ENCODE measurements at places on chromosomes 12 and 14. TPM values are rescaled to one million over a fixed set of nuclear protein-coding genes. Genes with fewer than 3 reads are reported as not detected.
A peak's percentile ranks its signal among the peaks of the same experiment; 100 is the strongest.

RTL1 gene
- 0.58 TPM for total RNA-seq

GRCh38 chr14:27015065-27015464 lies 417.2 kb upstream of the NOVA1 start:
- DNase-seq: no peak

IL26 gene
- not detected for total RNA-seq

LRP1-AS gene
- total RNA-seq: not detected

SERPINA5 gene
- 1.7 TPM for total RNA-seq

- no peak for DNase-seq
Measured at GRCh38 chr12:54039417-54040147, 6.7 kb downstream of the HOXC5 start.

ITGB7 gene
- total RNA-seq: 0.39 TPM

DNA sequence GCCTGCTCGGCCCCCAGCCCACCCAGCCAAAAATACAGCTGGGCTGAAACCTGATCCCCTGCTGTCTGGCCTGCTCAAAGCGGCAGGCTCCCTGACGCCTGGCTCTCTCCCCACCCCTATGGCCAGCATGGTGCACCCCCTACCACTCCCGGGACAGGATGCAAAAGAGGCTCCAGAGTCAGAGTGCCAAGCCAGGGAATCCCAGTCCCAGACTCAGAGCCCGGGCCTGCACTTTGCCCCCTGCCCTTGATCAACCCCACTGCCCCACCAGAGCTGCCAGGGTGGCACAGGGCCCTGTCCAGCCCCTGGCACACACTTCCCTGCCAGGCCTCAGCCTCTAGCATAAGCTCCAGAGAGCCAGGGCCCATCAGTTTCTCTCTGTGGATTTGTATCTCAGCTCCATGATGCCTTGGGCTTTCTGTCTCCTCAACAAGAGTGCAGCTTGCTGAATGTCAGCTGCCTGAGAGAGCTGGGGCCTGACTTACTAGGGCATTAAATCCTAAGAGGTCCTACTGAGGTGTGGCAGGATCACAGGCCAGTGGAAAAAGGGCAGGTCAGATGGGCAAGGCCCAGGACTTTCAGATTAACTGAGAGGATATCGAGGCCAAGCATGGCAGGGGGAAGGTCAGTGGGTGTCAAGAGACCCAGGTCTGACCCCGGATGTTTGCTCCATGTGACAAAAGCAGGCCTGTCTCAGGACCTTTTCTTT lies 13.9 kb downstream of the ACVRL1 start:
- no peak for DNase-seq

AQP6 gene
- not detected for total RNA-seq

DNA sequence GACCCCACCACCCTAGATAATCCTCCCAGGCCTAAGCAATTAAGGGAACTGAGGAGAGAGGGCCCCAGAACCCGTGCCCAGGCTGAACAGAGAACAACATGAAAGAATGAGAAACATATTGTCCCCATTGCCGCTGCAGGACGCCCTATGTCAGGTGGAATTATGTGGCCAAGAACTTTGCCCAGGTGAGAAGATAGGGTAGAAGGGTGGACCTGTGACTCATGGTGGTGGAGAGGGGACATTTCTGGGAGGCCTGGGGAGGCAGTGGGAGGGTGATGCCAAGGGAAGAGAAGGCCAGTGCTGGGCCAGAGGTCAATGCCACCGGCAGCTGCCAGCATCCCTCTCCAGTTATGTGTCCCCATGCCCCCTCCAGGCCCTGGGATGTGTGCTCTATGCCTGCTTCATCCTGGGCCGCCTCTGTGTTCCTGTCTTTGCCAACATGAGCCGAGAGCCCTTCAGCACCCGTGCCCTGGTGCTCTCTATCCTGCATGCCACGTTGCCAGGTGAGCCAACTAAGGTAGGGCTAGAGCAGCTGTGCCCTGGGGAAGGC lies 15.5 kb downstream of the SOAT2 start:
- no peak for DNase-seq

DNA sequence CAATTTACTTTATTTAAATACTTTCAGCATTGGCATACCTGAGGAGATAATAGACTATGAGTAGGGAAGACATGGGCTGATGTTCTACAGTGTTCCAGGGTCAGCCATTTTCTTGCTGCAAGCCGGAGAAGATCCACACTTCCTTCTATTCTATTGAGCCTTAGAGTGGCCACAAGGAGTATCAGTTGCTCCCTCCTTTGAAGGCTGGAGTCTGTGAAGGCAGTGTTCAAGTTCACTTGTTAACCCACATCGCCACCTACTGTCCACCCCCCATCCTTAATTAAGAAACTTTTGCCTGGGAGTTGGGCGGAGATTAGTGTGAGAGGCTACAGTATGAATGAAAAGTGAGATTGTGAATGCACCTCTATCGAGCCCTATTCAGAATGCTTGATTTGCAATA lies 666.6 kb downstream of the NRXN3 start:
- peak; percentile 56 for DNase-seq

NFATC4 gene
- total RNA-seq: 7.1 TPM

DNA sequence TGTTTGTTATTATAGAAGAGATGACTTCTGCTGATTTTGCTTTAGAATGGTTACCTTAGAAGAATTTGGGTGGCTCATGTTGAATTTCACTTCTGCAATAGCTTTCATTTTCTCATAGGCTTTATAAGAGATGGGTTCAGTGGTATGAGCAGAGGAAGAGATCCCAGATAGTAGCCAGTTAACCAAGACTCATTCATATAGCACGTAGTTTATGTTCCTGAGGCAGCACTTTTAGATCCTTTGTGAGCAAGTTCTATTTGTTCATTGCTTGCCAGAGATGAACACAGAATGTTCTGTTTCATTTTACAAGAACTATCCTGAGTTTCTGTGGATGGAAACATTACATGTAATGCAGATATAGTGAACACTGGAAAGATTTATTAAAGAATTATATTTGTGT lies 32.2 kb downstream of the RAB21 start:
- DNase-seq: no peak

SPTB gene
- total RNA-seq: 0.02 TPM

VRTN gene
- not detected for total RNA-seq

DNA sequence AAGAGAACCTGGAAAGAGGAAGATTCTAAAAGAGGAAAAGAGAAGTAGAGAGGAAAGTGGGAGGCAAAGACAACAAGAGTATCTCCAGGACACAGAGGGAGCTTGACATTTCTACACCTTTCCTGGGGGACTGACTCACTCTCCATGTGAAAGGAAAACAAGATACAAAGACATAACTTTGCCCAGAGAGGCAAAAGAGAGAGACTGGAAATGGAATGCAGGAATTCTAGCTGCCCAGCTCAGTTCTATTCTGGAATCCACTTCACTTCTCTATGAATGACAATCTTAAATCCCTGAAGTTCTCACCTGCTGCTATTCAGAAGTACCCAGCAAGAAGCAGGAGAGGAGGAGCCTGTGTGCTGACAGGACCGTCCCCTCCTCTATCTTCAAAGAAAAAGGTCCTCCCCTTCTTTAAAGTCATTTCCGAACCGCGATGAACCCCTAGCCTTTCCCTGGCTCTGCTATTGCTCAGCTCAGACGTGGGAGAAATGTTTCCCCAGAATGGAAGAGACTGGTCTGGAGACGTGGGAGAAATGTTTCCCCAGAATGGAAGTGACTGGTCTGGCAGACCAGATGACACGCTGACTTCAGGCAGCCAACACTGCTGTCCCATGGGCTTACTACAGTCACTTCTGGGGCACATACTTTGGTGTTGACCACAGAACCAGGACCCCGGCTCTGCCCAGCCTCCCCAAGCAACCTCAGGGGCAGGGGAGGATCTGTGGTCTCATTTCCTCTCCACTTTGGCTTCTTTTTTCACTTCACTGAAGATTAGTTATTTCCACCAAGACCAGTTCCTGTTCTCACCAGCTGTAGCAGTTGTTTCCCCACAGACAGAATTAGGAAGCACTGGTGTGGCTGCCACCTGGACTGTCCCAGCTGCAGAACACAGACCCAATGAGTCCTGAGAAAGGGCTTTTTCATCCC lies 8.3 kb downstream of the FMNL3 start:
- no peak for DNase-seq

PIWIL1 gene
- total RNA-seq: 0.08 TPM

DNA sequence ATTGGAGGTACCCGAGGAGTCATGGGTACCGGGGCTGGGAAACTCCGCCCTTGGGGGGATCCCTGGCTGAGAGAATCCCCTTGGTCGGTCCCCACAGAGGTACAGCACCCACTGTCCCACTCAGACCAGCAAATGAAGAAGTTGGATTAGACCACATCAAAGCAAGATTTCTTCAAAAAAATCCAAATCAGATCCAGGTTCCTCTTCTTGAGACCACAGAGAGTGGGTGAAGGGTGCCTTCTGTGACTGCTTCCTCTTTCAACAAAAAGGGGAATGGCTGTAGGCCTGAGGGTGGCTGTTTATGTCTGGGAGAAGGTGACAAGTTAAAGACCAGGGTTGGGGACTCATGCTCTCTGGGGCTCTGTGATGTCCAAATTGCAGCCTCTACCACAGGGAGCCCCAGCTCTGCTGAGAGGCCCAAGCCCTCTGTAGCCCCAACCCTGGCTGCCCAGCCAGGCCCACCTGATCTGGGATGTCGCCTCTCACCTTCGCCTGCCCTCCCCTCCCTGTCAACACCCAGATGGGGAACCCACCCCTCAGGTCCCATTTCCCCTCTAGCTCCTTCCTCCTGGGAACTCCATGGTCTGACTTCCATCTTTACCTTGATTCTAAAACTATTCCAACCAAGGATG lies 50.9 kb downstream of the ZFP36L1 start:
- no peak for DNase-seq

- no peak for DNase-seq
Measured at GRCh38 chr12:1108276-1108675, 117.3 kb downstream of the ERC1 start.

DNA sequence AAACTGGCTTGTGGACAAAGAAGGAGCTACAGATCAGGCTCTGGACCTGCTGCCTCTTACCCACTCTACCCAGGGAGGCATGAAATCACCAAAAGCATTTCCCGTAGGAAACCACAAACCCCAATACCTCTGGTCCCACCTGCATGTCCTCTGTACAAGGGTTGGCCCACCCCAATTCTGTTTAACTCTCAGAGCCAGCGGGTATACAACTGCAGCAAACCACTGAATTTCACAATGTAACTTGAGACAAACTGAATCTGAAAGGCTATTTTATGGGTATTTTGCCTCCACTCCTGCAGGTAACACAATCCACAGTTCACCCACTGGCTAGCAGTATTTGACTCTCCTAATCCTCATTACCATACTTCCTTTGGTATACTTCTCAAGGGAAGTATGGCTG lies 16.5 kb downstream of the SIX1 start:
- peak; percentile 79 for DNase-seq

DNA sequence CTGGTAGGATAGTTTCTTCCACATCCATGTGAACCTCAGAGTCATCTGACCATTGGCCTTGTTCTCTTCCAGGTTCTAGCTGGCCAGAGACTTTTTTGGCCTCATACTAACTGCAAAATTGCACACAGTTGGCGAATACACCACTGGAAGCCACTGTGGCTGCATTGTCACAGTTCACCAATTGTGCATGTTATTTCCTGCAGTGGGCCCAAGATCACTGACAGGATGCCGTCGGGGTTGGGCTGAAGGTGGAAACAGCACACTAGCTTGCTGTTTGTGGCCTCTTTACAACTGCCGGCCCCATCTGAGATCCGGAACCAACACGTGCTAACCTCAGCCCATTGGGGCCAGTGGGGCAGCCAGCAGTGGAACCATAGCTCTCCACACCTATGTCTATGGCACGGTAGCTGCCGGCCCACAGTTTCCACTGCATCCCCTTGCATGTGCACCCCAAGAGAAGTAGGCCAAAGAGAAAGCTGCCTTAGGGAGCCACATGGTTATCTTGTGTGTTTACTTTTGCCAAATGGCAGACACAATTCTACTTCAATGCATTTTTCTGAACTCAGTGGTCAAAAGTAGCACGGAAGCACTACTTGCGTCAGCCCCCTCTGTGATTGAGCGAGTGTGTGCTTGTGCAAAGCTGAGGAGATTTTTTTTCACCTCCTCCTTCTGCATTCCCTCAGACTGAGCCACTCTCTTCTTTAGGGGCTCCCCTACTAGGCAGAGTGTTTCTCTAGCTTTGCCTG lies 464.0 kb downstream of the RAD51B start:
- no peak for DNase-seq

- DNase-seq: no peak
Measured at GRCh38 chr14:75092698-75093097, 23.3 kb downstream of the ZC2HC1C start.

PARP11 gene
- 6.0 TPM for total RNA-seq

- DNase-seq: no peak
Measured at GRCh38 chr14:65070471-65070976, 31.8 kb downstream of the MAX start.

DNA sequence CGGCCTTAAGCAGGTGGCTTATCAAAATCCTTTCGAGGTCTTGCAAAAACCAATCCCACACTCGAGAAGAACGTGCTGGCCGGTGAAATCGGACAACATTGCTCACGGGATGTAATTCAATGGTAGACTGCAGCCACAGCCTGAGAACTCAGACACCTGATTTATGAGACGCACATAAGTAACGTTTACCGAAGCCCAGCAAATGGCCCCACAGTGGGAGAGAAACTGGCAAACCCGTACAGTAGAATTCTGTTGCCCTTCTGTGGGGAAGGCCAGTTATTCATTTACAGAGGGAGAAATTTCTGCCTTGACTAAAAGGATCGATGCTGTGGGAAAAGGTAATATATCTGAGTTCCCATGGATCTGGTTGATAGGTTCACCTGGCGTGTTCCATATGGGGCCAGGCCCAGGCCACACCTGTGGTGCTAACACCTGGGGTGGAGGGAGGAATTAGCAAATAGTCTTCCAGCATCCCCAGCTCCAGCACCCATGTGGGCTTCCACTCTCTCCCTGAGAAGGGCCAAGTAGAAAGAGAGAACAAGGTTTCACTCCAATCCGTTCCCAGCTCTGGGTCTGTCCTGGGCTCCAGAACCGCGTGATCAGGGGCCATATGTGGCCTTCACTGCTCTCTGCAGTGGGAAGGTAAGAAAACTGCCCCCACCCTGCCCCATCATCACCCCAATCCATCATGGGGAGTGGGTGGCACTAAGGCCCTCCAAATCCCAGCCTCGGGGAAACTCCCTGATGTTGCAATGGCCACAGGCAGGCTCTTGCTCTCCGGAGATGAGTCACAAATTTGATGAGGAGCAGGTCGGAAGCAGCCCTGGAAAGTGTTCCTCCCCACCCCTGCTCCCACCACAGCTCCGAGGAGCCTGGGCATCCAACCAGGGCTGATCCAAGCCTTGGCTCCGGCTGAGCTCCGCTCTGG lies 12.7 kb downstream of the BDKRB1 start:
- peak; percentile 85 for DNase-seq
